ENCODE measurements at places on chromosomes 3 and 15. TPM values are rescaled to one million over a fixed set of nuclear protein-coding genes. Genes with fewer than 3 reads are reported as not detected.

The CLDN18 gene
- not detected for total RNA-seq

GRCh38 chr15:76483018-76483417, 146.4 kb downstream of the ISL2 start:
- H3K27ac ChIP-seq, result no peak overlapping the region
- no peaks in the 10 kb centered on the region for H3K36me3 ChIP-seq
- H3K4me3 ChIP-seq, result no peak overlapping the region
- H3K27me3 ChIP-seq, result no peaks in the 10 kb centered on the region

The CLSTN2 gene
- not detected for total RNA-seq

The VEPH1 gene
- total RNA-seq, result not detected

DNA sequence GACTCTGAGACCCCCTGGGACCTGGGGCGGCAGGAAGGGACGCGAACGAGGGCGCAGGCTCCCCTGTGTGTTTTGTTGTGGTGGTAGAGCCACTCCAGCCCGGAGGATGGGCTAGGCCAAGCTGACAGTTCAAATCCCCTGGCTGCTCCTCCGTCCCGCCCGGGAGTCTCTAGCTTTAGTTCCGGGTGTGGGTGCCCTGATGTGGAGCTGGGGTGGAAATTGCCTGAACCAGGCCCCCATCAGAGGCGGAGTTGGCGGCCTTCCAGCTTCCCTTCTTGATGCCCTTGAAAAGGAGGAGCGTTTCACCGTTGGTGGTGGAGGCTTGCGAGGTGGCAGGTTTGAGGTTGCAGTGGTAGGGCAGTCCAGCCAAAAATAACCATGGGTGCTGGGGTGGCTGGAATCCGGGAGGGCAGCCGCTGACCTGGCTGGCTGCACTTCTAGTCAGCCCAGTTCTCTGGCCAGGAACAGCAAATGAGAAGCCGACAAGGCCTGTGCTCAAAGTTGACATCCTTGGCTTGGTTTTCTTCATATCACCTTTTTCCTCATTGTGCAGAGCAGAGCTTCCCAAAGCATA, 817 bp downstream of the CLK3 start:
- peak; percentile 75 for DNase-seq
- H3K36me3 ChIP-seq, result peaks cover 31% of the 10 kb centered on the region
- H3K27ac ChIP-seq, result peak overlapping the region; percentile 98
- no peaks in the 10 kb centered on the region for H3K27me3 ChIP-seq
- peaks cover 70% of the 10 kb centered on the region for H3K4me1 ChIP-seq

GRCh38 chr3:127761441-127761801, 60.9 kb downstream of the MGLL start:
- H3K4me1 ChIP-seq, result no peaks in the 10 kb centered on the region
- H3K27me3 ChIP-seq, result peaks cover 3% of the 10 kb centered on the region
- H3K27ac ChIP-seq, result no peak overlapping the region
- H3K36me3 ChIP-seq, result no peaks in the 10 kb centered on the region
- no peak overlapping the region for H3K4me3 ChIP-seq
- no peak for DNase-seq

GRCh38 chr3:11391174-11391879, 119.1 kb downstream of the ATG7 start:
- no peak overlapping the region for H3K4me3 ChIP-seq
- H3K4me1 ChIP-seq, result no peaks in the 10 kb centered on the region
- H3K36me3 ChIP-seq, result peaks cover 7% of the 10 kb centered on the region
- no peaks in the 10 kb centered on the region for H3K27me3 ChIP-seq
- no peak overlapping the region for H3K27ac ChIP-seq

DNA sequence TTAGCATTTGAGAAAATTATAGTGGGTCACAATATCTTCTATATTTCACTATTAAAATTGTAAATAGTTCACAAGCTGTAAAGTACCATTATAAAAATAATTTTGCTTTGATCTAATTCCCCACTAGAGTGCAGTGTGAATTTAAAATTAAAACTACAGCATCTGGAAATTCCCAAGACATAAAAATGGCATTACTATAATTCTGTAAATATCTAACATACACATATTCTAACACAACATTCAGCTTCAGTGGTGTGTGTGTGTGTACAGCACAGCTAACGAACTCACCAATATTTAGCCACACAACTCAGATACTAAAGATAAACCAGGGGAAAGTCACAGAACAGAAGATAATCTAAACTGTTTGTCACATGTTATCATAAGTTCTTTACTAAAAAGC, 424.9 kb upstream of the ZNF385D start:
- H3K4me1 ChIP-seq, result no peaks in the 10 kb centered on the region
- no peak overlapping the region for H3K27ac ChIP-seq
- no peak for DNase-seq

DNA sequence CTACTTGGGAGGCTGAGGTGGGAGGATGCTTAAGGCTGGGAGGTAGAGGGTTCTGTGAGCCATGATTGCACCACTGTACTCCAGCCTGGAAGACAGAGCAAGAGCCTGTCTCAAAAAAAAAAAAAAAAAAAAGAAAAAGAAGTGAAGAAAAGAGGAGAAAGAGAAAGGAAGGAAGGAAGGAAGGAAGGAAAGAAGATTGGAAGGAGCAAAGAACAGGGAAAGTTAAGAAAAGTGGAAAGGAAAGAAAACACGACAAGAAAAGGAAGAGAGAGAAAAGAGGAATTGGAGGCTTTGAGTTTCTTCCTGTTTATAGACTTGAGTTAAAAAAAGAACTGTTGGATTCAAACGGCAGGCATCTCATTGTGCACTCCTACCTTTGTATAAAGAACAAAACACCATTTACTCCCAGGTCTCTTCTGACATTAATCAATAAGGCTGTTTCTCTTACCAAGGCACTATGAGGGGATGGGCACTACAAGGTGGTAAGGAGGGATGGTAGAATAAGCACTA, 73.5 kb downstream of the EDEM1 start:
- H3K27me3 ChIP-seq, result no peaks in the 10 kb centered on the region
- no peaks in the 10 kb centered on the region for H3K4me1 ChIP-seq
- H3K4me3 ChIP-seq, result no peak overlapping the region
- no peak for DNase-seq
- no peaks in the 10 kb centered on the region for H3K36me3 ChIP-seq

The GUCA1C gene
- not detected for total RNA-seq

- no peak for DNase-seq
- H3K27ac ChIP-seq, result no peak overlapping the region
- H3K4me1 ChIP-seq, result no peaks in the 10 kb centered on the region
- H3K27me3 ChIP-seq, result no peaks in the 10 kb centered on the region
These were observed 729.7 kb downstream of the ROBO1 start for GRCh38 chr3:79038057-79038456.

The SKOR1 gene
- 1.8 TPM for total RNA-seq

DNA sequence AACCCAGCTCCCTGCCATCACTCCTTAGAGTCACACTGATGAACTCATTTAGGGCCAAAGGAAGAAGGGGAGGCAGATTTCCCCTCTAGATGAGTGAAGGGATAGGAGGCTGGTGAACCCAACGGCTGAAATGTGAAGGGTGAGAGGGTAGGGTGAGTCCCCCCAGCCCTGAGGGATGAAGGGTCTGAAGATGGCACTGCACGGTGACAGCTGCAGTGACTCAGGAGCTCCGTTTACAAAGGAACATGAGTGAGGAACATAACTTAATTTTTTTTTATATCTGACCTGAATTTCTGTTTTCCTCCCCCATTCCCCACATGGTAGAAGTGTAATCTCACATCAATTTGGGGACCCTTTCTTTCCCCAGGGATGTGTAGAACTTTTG, 14.0 kb downstream of the SNX33 start:
- DNase-seq, result no peak
- no peaks in the 10 kb centered on the region for H3K27me3 ChIP-seq
- H3K4me1 ChIP-seq, result no peaks in the 10 kb centered on the region
- no peak overlapping the region for H3K27ac ChIP-seq
- H3K4me3 ChIP-seq, result no peak overlapping the region

DNA sequence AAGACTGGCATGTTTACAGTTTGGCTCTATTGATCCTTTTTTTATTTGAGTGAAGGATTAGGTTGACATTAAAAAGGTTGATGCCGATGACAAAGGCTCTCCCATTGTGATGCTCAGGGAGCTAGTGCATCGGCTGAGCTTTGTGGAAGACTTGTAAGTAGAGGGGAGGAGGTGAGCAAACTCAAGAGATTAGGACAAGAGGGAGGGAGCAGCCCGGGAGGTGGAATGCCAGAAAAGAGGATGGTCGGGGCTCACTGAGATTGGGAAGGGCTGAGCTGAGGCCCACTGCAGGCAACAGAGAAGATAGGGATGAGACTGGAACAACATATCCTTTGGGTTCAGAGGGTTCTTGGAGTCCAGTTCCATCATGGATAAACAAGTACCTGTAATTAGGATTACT, 26.5 kb upstream of the PSMD6 start:
- H3K4me3 ChIP-seq, result no peak overlapping the region
- H3K36me3 ChIP-seq, result no peaks in the 10 kb centered on the region
- no peak overlapping the region for H3K27ac ChIP-seq
- H3K4me1 ChIP-seq, result no peaks in the 10 kb centered on the region
- peaks cover 10% of the 10 kb centered on the region for H3K27me3 ChIP-seq
- no peak for DNase-seq

Measured in CD4-positive, alpha-beta T cell (primary cell).